ENCODE measurements at places on chromosomes 7 and 10.

DNA sequence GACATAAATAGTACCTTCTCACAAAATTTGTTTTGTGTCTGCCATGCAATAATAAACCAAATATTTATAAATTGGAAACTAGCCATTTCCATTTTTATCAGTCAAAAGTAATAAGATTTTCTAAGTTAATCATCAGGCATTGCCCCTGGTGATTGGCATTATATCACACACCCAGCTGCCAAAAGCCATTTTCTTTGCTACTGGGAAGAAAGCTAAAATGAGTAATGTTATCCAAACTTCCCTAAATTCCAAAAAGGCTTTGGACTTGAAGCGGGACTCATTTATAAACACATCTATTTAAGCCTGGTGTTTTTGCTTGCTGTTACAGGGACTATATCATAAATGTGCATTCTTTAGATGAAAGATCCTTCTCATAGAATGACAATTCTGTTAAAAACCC, 86.0 kb downstream of the AKR1D1 start:
- DNase-seq: no peak

GRCh38 chr10:49404321-49404878, 8.5 kb upstream of the DRGX start:
- no peak for DNase-seq

GRCh38 chr10:74343804-74344203, 192.8 kb downstream of the ADK start:
- no peak for DNase-seq

GRCh38 chr10:84837041-84837812, 508.8 kb downstream of the CCSER2 start:
- DNase-seq: no peak

DNA sequence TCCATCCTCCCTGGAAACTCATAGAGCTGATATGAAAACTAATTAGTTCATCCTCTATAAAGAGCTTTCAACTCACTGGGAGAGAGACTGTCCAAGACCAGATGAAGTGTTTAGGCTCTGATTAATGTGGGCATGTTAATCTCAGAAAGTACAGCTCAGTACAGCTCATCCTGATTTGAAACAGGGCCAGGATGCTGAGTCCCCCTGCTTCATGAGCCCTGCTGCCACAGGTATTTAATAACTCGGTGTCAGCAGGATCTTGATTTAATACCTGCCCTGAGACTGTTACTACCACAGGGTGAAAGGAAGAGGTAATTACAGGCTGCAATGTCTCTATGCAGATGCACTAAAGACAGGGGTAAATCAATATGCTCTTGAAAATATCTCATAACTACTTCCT, 10.8 kb downstream of the LMOD2 start:
- no peak for DNase-seq

- DNase-seq: no peak
Observed at GRCh38 chr7:37289367-37289766, 159.3 kb downstream of the ELMO1 start.

- DNase-seq: no peak
Observed at GRCh38 chr10:27223964-27224363, 16.6 kb downstream of the ACBD5 start.

GRCh38 chr7:92997152-92997551, 120.6 kb downstream of the SAMD9 start:
- no peak for DNase-seq

DNA sequence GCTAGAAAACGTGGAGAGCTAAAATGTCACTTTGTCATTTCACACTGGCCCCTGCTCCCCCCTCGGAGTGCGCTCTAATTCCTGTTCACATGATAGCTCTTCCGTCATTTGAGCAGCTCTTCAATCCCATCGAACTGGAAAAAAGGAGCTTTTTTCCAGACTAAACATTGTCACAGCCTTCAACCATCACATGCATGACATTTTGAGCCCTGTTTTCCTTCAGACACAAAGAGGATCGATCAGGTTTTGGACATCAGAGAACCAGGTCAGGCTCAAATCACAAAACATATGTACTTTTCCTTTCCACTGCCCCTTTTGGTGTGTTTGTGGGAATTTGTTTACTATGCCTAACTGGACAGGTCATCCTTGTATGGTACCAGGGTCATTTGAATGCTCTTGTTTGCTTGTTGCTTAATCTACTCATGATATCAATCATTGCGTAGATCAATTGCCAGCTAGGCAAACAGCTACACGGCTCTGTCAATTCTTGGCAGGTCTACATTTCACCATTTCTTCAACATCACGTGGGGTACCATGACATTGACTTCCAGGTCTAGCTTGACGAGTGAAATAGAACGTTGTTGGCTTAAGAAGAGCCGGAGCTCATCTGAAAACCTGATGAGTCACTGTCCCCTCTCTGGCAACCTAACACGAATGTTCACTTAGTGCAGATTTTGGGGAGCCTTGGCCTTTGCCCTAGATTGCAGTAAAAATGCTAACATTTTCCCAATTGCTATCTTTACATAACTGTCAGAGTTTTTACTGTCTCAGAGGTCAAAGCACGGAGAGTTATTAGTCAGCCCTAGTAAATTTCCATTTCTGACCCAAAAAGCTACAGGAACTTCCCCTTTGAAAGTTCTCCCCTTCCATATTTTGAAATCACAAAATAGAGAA, 87.3 kb downstream of the LYZL2 start:
- no peak for DNase-seq

- no peak for DNase-seq
Observed at GRCh38 chr7:45680776-45681175, 106.6 kb downstream of the ADCY1 start.

GRCh38 chr10:19031763-19032162, 16.8 kb upstream of the MALRD1 start:
- no peak for DNase-seq

DNA sequence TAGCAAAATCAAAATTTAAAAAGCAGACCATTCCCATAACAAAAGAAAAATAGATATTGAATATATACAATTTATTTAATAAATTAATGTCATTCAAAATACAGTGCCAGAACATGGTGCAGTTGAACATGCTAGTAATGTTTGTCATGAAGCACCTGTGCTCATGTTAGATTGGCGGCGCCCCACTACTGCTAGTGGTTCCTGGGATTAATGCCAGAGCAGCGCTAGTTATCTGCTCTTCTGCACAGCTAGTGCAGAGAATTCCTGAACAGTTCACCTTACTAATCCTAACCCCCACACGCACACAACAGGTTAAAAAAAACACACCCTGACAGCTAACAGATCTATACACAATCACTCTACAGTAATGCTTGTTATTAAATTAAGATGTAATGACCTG, 23.4 kb downstream of the KBTBD2 start:
- DNase-seq: no peak

GRCh38 chr7:28298870-28299518, 113.3 kb upstream of the CREB5 start:
- DNase-seq: no peak

DNA sequence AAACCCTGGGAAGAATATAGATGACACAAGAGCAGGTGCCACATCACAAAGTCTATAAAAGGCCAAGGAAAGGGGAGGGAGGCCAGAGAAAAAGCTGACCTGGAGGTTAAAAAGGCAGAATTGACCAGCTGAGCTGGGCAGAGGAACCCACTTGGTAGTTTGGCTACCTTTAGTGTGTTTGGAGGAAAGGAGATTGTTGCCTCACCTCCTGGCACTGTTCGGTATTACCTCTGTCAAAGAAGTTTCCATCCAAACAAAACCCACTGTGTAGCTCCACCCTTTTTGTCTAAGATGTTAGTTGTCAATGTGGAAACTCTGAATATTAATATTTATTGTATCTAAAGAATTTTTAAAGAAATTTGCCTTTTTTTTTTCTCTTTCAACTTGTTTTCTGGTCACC, 23.4 kb downstream of the ENTPD7 start:
- no peak for DNase-seq

- DNase-seq: no peak
Observed at GRCh38 chr10:100370714-100371481, 23.9 kb downstream of the SCD start.

DNA sequence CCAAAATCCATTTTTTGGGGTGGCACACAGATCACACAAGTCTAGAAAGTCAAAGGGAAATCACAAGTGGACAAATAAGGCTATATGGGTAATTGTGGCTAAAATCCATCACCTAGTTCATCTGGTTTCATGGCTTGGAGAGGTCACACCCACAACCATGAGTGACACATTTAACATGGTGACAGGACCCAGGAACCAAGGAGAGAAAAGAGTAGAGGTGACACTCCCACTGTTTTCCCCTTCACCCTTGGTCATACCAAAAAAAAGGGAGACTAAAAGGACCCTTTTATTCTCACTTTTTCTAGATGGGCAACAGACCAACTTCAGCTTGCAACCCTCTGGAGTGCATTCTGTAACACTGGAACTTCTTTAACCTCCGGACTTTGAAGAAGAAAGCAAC, 46.2 kb upstream of the ZNF107 start:
- DNase-seq: no peak

DNA sequence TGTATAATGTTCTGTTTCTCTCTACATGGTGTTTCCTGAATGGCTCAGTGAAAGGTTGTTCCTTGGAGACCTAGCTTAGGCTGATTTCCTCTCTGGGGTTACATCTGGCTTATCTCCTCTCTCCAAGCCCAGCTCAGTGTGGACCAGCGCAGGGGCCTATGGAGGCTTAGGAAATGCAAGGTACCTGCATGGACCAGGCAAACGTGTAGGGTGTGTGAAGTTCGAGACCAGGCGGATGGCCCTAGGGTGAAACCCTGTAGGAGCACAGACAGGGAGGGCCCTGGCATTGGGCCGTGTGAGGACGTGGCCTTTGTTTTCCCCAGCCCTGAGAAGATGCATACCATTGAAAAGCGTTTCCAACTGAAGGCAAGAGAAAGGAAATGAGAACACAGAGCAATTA, 59.0 kb downstream of the DOCK1 start:
- DNase-seq: no peak

- DNase-seq: no peak
Observed at GRCh38 chr7:82542665-82543064, 99.1 kb upstream of the CACNA2D1 start.

DNA sequence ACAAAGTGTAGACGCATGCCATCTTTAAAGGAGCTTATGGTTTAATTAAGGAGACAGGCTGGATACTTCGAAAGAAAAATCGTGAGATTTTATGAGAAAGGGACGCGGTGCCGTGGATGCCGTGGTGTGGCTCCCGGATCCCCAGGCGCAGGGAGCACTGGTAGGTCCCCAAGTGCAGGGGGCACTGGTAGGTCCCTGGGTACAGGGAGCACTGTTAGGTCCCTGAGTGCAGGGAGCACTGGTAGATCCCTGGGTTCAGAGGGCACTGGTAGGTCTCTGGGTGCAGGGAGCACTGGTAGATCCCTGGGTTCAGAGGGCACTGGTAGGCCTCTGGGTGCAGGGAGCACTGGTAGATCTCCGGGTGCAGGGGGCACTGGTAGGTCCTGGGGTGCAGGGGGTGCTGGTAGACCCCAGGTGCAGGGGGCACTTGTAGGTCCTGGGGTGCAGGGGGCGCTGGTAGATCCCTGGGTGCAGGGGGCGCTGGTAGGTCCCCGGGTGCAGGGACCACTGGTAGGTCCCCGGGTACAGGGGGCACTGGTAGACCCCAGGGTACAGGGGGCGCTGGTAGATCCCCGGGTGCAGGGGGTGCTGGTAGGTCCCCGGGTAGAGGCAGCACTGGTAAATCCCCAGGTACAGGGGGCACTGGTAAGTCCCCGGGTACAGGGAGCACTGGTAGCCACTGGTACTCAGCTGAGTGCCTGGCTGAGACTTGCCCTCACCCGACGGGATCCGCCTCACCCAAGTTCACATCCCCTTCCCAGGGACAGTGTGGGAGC, 14.1 kb downstream of the PRKAG2 start:
- DNase-seq: no peak

GRCh38 chr10:129831150-129831549, 132.9 kb downstream of the EBF3 start:
- no peak for DNase-seq

GRCh38 chr10:74983383-74983782, 128.1 kb upstream of the SAMD8 start:
- DNase-seq: no peak

- DNase-seq: no peak
Observed at GRCh38 chr10:122733443-122733842, 33.8 kb upstream of the C10orf120 start.

DNA sequence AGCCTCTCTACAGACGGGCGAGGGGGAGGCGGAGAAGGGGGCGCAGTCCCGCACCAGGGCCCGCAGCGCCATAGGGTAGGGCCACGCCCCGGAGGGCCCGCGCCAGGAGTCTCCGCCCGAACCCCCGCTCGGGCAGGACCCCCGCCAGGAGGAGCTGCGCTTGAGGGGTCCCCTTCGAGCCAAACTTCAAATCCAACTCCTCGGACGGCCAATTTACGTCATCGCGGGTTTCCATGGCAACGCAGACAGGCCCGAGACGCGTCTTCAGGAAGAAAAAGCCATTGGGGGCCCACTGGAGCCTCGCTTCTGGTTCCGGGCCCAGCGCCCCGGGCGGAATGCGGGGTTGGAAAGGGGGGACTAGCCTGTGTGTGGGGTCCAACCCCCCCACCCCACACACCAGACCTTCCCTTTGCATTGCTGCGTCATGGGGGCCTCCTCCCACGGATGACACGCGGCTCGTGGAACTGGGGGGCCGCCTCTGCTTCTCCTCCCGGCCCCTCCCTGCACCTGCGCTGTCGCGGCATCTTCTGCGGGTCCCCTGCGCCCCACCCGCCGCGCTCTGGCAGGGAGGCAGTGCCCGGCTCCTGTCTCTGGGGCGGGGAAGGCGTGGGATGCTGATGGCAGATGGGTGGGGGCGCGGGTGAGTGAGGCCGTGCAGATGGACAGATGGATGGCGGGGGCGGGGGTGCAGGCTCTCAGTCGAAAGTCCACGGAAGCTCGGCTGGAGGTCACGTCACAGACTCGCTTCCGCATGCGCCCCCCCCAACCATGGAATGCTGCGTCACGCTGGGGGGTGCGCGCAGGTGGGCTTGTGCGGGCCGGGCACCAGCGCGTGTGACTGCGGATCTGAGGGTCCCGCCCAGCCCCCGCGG, 1.2 kb downstream of the CALY start:
- no peak for DNase-seq

- no peak for DNase-seq
Observed at GRCh38 chr10:91410638-91411371, 661 bp downstream of the HECTD2 start.

DNA sequence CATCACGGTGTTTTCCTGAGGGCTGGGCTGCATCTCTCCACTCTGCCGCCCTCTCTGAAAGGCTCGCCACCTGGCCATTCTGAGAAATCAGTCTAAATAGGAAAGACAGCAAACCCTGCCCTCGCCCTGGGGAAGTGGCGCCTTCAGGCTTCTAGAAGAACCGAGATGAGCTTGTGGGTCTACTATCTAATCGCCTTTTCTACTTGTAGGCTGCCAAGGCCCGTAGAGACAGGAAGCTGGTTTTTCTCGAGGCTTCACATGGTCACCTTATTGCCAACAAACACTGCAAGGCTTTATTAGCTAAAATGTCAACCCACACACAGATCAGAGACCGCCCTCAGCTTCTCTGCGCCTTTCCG, 21.4 kb downstream of the LAT2 start:
- peak; percentile 54 for DNase-seq

DNA sequence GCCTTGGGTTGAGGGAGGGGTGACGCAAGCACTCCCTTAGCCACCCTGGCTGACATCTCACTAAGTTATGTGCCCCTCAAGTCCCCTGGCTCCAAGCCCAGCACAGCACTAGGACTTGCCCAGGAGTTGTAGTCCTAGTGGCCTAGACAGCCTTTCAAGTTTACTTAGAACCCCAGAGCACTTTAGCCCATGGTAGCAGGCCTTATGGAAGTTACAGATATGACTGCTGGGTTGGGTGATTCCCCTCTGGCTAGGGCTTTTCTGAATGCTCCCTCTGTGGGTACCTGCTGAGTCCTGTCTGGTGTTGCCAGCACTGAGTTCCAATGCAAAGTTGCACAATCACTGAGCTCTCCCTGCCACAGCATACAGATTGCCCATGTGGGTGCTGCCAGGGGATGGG, 83.2 kb downstream of the AHCYL2 start:
- no peak for DNase-seq
